ENCODE measurements at places on chromosomes 1 and 21.

DNA sequence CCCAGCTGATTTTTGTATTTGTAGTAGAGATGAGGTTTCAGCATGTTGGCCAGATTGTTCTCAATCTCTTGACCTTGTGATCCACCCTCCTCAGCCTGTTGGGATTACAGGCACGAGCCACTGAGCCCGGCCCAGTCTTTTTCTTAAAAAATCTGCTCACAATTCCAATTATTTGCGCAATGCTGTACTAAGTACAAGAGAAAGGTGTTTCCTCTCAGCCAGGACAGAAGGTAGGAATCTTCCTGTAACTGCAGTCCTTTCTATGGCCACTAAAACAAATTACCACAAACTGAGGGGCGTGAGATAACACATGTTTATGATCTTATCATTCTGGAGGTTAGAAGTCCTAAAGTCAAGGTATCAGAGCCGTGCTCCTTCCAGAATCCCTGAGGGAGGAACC lies 6.9 kb upstream of the CBR3 start:
- no peak for DNase-seq

GRCh38 chr1:107710005-107710404 lies 255.0 kb downstream of the VAV3 start:
- no peak for DNase-seq

GRCh38 chr1:12296623-12297022 lies 66.8 kb downstream of the VPS13D start:
- DNase-seq: no peak

GRCh38 chr1:147434921-147435320 lies 106.4 kb upstream of the BCL9 start:
- no peak for DNase-seq

GRCh38 chr1:95168761-95169351 lies 51.7 kb downstream of the TLCD4 start:
- no peak for DNase-seq

DNA sequence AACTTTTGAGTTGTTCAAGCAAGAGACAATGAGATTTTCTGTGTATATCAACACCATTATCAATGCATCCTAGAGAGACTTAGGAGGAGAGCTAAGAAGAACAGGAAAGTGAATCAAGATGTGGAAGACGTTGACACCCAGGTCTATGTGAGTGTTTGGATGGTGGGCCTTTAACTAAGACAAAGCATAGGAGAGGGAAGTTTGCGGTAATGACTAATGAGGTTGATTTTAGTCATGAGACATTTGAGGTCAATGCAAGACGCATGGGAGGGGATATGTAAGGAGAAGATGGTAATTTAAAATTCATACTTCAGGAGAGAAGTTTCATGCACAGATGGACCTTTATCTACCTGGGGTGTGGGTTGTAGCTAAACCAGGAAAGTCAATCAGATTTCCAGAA lies 269.6 kb downstream of the VAV3 start:
- no peak for DNase-seq

- no peak for DNase-seq
Observed at GRCh38 chr1:69246710-69247109, 321.0 kb upstream of the LRRC7 start.

DNA sequence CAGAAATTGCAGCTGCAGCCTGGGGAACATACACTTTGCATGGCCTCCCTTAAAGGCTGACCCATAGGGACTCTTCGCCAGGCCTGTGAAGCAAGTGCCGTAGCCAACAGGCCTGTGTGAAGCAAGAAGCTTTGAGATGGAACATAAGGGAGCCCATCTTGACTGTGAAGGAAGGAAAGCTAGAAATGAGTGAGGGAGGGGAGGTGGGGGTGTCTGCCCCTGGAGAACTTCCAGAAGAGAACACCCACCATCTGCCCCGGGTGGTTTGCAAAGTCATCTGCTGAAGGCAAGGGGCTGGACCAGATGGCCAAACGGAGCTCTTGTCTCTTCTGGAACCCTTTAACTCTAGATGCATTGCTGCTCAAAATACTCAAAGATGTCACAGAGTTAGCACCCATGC lies 103.3 kb upstream of the GRIK3 start:
- DNase-seq: no peak

- DNase-seq: no peak
Observed at GRCh38 chr1:95127380-95127779, 10.2 kb downstream of the TLCD4 start.

DNA sequence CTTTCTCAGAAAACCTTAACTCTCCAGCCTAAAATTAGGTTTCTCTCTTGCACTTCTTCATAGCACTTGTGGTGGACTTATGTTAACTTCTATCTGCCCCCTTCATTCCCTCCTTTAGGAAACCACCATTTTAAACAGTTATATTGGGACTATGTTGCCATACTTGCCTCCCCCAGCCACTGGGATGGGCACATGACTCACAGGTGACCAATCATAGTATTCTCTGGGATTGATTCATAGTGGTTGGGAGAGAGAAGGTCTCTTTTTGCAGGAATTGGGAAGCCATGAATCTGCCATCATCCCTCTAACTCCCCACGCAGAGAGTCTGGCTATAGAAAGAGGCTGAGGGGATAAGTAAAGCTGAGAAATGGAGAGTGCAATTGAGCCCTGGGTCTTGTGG lies 50.4 kb upstream of the NRDC start:
- DNase-seq: no peak

DNA sequence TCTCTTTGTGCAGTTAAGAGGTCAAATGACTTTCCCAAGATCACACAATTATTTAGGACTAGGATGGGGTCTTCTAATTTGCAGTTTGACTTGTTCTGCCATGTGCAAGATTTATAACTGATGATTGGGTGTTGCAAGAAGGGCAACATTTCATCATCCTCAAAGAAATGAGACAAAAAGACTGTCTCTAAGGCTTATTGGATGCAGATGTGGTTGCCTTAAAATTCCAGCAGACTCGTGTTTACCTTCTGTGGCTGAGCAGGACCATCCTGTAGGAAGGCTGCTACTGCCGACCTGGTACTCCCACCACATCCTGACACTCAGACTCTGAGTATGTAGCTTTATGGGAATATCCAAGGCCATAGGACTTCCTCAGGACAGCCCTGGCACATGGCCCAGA lies 99.9 kb upstream of the SGIP1 start:
- no peak for DNase-seq

GRCh38 chr1:13539683-13540082 lies 25.9 kb upstream of the LRRC38 start:
- DNase-seq: no peak

DNA sequence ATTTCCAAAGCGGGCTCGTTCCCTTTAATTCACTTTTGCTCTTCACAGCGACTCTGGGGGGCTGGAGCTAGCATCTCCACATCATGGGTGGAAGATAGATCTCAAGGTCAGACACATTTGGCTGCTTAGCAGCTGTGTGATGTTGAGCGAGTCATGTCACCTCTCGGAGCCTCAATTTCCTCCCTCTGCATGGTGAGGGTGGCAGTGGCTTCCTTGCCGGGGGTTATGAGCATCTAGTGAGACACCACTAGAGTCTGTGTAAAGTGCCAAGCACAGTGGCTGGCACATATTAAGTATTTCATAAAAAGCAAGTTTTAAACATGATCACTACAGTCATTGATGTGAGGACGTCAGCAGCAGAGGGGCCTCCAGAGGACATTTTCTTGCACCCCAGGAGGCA lies 16.9 kb upstream of the ECE1 start:
- DNase-seq: no peak

GRCh38 chr1:222225316-222225691 lies 322.6 kb downstream of the HHIPL2 start:
- DNase-seq: no peak

DNA sequence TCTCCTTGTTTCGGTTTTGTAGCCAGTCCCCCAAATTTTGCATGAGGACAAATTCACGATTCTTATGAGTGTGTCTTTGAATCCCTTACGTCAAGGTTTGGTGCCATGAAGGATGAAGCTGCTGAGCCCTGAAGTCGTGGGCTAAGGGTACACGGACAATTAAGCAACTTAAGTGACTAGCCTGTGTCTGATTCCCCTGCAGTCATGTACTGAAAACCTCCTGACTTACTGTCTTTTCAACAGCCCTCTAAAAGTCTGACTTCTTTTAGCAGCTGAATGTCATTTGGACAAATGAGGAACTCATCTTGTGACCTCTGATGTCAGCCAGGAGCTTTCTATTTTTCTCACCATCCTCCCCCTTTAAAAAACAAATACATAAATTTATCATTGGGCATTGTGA lies 27.1 kb upstream of the C1orf105 start:
- no peak for DNase-seq

DNA sequence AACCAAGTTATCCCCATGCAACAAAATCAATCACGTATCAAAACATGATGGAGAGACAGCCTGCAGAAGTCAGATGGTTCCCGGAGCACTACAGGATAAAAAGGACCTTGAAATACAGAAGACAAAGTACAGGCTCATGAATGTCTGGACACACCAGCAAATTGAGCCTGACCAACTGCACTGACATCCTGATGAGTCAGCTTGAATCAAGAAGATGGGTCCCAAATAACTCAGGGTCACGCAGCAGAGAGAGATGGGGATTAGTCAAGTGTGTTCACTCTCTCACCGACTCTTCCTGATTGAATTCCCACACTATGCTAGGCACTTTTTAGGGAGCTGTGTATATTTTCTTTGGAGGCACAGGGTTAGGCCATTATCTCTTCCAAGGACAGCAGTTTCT lies 71.1 kb upstream of the DIRAS3 start:
- DNase-seq: no peak

DNA sequence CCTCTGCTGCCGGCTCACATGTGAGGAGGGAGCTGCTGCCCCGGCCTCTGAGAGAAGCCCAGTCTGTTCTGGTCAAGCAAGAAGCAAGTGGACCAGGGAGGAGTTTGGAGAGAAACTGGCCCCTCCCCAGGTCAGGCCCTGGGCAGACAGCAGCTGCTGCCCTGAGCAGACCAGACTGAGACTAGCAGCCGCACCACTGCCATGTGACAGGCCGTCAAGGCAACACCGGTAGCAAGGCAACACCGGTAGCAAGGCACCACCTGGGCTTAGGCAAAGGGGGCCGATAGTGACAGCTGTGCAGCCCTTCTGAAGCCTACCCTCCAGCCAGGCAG lies 50.3 kb downstream of the ARHGEF16 start:
- no peak for DNase-seq

DNA sequence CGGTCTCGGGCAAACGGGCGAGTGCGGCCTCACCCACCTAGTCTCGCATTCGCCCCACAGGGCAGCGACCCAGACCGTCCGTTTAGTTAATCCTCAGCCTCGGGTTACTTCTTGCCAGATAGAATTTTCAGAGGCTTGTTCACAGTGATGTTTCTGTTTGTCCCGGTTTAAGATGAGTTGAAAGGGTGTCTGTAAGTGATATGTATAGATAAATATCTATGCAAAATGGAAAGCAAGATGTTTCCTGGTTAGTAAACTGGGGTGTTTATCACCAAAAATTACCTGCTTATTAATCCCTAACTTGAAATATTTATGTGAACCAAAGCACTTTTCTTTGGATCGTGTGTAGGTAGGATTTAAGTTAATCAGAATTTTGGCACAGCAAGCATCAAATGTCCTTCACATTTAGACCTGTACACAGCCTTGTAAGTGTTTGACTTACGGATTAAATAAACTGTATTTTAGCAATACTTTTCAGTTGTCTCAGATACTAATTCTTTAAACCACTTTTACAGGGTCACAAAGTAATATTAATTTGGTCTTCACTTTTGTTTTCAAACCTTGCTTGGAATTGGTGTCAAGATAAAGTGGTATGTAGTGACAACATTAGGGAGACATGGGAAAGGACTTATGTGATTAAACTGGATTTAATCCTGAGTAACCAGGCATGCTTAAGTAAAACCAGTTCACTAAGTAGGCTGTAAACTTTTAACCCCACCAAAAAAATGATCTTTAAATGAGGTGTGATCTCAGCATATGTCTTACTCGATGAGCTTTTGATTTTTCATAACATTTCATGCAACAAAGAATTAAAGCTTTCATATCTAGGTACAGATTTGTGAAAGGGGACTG lies 914 bp downstream of the ZNF326 start:
- DNase-seq: no peak

- no peak for DNase-seq
Observed at GRCh38 chr1:201530741-201531531, 8.0 kb upstream of the NAV1 start.

- no peak for DNase-seq
Observed at GRCh38 chr1:232611834-232612233, 18.1 kb downstream of the SIPA1L2 start.

DNA sequence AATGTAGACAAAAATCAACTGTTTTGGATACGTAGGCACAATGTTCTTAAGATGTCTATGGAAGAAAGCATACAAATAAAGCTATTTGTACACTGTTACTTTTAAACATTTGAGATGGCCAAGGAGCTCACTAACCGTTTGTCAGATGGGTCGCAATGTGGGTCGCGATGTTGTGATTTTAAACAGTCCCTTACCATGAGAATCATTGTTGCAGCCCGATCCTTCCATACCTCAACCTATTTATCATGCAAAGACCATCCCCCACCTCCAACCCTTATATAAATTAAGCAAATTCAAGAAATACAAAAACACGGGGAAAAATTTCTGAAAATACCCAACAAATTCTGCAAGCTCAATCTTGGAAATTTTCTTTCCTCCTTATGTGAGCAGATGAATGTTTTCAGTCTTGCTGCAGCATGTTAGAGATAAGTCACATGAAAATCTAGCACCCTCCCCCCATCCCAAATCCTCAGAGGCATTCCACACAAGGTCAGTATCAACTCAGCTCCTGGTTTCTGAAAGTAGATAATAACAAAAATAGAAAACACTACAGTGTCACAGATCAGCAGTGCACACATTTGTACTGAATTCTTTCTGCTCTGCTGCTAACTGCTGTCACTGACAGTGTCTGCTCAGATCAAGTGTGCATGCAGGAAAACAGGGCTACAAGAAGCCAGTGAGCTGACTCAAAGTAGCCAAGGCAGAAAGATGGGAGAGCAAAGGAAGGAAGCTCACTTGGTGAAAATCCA lies 92.9 kb upstream of the TTC39A start:
- DNase-seq: no peak

- no peak for DNase-seq
Observed at GRCh38 chr1:114145504-114146151, 8.0 kb downstream of the SYT6 start.

DNA sequence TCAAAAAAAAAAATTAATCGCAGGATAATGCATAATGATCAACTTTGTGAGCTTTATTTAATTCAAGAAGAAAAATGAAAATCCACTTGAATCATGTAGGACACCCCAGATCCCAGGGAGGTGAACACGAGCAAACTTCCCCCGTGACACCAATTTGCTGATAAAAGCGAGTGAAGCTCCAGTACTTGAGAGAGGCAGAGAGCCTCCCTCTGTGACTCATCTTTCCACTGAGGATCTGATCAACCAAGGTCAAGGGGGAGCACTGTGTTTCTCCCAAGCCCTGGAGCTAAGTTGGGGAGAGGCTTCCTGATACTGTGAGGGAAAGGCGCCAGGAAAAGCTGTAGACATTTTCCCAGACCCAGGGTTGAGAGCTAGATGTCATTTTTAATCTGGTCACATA lies 160.9 kb downstream of the SLC44A5 start:
- DNase-seq: no peak

- DNase-seq: no peak
Observed at GRCh38 chr1:78840453-78841271, 165.9 kb downstream of the ADGRL4 start.

DNA sequence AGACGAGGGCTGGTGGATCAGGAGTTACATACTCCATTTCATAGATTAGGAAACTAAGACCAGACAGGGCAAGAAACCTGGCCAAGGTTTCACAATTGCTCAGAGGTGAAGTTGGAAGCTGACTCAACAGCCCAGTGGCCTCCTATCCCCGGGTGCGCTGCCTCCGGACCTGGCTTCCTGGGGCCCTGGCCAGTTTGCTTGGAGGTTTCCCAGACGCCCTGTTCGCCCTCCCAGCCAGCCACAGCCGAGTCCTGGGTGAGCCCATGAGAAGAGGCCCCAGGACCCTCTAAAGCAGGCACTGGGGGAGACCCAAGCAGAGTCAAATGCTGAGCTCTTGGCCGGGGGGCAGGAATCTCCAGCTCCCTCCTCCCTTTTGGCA lies 180.1 kb downstream of the ZBTB18 start:
- no peak for DNase-seq

Measured in NCI-H1048 (cell line).